ENCODE measurements at places on chromosomes 1 and 21.

- DNase-seq = no peak
These were observed 211.9 kb downstream of the AKT3 start for GRCh38 chr1:243638186-243638585.

DNA sequence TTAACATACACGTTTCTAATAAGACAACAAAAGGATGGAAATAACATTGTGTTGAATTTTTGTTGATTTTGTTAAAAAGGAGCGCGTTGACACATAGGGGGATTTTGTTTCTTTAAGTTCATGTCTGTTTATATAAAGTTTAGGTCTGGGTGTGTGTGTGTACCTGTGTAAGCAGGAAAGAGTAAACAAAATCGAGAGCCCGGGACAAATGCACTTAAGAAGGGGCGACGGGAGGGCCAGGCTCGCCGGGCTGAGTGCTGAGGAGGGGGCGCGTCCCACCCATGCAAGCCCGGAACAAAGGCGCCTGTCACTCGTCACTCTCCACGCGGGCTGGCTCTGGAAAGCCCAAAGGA is 28.8 kb upstream of the TRIM17 start:
- no peak for DNase-seq

- no peak for DNase-seq
These were observed 5.8 kb downstream of the RGS1 start for GRCh38 chr1:192581131-192581927.

GRCh38 chr1:32077451-32077850 is 4.7 kb downstream of the TMEM39B start:
- DNase-seq = no peak

DNA sequence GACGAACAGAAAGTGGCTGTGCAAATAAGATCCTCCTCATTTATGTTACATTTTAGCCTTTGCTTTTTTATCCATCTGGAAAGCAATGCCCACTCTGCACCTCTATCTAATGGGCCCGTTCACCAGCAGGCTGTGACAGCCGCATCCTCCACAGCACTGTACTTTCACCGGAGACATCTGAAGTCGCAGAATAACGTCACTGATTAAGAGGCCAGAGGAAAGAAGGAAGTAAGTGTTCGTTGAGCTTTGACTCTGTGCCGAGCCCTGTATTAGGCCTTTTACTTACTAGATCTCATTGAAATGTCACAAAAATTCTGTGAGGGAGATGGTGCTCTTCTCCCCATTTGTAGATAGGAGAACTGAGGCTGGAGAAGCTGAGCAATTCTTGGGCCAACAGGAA is 62.3 kb downstream of the KAZN start:
- no peak for DNase-seq

DNA sequence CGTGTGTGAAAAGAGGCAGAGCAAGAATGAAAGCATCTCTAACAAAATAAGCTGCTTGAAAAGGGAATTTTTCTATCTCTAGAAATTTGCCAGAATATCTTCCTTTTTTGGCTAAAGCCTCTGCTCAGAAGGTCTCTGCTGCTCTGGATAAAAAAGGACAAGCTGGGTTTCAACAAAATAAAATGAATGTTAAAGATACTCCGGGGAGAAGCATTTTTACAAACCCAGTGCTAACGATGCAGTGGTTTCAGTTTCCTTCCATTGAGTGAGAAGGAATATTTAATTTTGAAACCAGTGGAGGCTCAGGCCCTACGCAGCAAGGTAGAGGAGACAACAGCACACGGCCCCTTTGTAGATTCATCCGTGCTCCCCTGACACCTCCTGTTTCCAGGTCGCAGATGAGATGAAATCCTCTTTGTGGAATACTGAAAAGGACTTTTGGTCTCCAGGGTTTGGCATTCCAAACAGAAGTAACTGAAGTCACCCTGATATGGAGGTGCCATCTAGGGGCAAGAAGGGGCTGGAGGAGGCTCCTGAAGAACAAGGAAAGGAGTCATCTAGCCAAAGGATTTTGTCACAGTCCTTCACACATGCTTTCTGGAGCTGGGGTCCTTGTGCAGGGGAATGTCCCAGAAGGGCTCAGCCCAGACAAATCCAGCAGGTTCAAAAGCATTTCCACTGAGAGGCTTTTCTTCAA is 65.7 kb upstream of the SYT6 start:
- DNase-seq = peak; percentile 7

DNA sequence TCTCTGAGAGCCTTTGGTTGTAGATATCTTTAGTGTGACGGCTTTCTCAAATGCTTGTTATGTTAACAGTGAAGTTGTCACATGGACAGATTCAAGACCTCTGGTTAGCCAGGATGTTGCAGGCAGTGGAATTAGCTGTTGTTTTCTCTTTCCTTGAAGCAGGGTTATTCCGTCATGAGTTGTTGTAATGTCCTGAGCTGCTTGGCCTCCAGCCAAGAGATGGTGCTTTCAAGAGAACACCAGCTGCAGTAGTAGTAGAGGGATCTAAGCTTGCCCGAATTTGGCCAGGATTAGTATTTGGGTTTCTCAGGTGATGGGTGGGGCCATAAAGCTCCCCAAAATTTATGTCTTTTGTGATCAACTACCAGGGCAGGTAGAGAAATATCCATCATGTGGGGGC is 13.4 kb downstream of the KCNE1 start:
- no peak for DNase-seq

GRCh38 chr1:188228623-188229022 is 1399.9 kb downstream of the PLA2G4A start:
- DNase-seq = no peak

GRCh38 chr1:108533351-108534083 is 26.4 kb upstream of the EEIG2 start:
- DNase-seq = no peak

- no peak for DNase-seq
These were observed 10.4 kb upstream of the KLF18 start for GRCh38 chr1:44151808-44152207.

GRCh38 chr1:229685149-229685548 is 59.1 kb downstream of the URB2 start:
- no peak for DNase-seq

- DNase-seq = no peak
These were observed 13.8 kb downstream of the SRSF4 start for GRCh38 chr1:29167904-29168303.

DNA sequence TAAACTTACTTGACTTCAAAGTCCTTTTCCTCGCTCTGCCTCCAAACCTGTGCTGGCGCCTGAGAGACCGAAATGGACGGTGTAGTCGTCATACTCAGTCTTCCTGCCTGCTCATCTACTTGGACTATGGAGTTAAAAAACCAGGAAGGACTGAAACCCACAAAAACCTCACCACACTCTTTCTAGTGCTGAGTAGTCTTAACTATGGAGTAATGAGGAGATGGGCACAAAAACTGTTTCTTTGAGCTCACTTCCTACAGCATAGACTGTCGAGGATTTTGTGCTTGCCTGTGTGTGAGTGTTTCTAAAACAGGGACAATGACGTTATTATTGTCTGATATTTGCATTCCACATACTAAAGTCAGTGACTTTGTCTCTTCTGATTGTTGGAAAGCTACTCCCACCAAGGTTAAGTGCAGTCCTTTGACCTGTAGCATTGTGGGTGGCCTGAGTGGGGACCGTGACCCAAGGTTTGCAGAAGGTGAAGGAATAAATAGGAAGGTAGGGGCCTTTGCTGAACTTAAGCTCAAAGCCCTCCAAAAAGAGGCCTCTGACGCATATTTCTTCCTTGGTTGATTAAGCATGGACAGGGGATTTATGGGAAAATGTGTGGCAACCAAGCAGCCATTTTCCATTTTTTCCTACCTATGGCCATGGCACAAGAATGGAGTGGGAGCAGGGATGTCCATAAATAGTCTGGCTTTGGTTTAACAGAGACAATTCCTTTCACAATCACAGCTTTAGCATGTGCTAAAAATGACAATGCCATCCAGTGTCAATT is 109.6 kb downstream of the ZBTB18 start:
- no peak for DNase-seq

- DNase-seq = peak; percentile 95
These were observed at the start of gene MCL1 for GRCh38 chr1:150579110-150579944. Gene MCL1 (minus strand): TSS chr1:150579610. CDS start chr1:150579530, 80 bp downstream.

DNA sequence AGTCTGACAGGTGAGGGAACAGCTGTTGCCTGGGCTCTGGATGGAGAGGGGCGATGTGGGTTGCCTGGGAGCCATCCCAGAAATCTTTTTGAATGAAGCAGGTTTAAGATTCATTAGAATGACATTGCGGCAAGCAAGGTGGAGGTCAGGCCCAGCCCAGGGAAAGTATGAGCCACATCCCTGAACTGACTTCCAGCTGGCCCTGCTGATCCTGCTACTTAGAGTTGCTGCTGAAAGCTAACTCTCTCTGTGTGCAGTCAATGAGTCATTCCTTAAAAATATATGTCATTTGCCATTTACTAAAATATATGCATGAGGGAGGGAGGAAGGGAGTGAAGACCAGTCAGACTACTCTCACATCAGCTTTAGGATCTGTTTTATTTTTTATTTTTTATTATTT is 54.3 kb upstream of the RAB3GAP2 start:
- no peak for DNase-seq

DNA sequence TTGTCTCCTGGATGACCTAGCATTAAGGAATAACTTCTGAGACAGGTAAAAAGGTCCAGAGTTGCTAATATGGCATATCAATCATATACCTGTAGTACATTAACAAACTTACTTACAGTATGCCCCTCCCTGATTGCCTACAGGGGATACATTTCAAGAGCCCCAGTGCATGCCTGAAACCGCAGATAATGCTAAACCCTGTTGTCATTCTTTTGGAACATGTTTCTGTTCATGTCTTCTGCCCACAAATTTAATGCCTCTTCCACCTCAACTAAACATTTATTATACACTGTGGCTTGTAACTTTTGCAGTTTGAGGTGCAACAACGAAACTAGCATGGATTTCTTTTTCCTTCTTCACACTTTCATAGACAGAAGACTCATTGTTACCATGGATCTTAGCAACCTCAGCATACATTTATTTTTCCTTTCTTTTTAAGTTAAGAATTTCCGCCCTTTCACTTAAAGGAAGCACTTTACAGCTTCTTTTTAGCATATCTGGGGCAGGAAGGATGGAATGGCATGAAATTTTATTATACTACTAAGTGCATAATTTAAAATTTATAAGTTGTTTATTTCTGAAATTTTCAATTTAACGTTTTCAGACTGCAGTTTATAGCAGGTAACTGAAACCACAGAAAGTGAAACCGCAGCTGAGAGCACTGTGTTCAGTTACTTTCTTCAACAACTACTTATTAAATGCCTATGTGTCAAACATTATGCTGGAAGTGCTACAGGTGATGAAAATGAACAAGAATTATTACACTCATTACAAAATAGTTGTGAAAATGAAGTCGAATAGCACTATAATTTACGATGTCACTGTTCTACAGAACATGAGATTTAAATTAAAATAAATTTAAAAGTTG is 25.3 kb downstream of the F13B start:
- no peak for DNase-seq

GRCh38 chr21:34722684-34723300 is 54.0 kb downstream of the CLIC6 start:
- peak; percentile 16 for DNase-seq

GRCh38 chr1:187415065-187415464 is 586.3 kb downstream of the PLA2G4A start:
- DNase-seq = no peak

- no peak for DNase-seq
These were observed 47.3 kb upstream of the SSX2IP start for GRCh38 chr1:84737590-84737989.

GRCh38 chr1:64242895-64243756 is 39.7 kb downstream of the UBE2U start:
- DNase-seq = peak; percentile 30

DNA sequence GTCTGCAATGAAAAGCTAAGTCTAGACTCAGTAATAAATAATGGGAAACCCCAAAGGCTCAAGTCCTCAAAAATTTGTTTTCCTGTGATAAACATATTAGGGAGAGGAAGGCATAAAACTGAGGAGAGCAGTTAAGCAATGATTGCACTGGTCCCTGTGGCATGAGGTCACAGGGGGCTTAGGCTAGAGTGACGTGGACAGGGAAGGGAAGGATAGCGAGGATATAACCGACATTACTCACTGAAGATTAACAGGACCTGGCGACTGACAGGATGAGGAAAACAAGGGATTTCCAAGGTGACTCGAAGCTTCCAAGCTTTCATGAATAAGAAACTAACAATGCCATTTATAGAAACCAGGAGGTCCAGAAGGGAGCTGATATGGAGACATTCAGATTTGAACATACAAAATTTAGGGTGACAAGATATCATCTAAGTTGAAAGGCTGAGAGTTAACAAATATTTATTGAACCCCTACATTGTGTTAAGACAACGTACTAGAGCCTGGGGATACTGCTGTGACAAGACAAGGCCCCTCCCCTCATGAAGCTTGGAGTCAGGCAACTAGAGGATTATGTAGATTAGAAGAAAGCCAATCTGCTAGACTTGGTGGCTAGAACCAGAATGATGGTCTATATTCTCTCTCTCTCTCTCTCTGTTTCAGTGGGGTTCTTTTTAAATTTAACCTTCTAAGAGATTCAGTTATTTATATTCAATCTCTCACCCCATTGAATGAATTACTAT is 33.2 kb upstream of the PKN2 start:
- DNase-seq = no peak

DNA sequence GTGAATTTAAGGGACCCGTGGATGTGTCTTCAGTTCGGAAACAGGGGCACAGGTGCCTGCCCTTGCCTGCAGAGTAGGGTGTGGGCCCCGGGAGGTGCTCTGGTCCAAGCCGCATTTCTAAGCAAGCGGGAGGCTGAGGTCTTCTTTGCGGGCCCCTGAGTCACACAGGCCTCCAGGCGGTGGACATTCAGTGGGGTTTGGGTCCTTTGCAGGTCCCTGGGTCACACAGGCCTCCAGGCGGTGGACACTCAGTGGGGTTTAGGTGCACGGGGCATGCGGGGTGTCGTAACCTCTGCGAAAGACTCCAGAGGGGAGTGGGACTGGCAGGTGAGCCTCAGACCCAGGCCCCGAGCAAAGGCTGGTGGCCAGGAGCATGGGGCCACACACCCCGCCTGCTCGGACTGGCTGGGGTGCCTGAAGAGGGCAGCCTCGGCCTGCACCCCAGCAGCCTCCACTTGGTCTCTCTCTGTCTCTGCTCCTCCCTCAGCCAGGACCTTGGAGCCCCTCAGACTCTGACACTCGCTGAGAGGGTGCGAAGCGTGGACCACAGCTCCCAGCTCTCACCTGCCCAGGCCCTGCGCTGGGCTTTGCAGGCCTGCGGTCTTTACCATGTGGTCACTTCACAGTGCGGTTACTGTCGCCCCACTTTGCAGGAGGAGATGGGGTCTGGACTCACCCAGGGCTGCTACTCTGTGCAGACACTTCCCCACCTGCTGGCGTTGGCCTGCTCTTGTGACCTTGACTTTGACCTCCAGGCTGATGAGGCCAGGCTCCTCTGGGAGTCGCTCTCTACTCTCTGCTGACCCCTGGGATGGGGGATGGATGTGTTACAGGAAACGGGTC is 6.0 kb upstream of the AGPAT3 start:
- DNase-seq = no peak

DNA sequence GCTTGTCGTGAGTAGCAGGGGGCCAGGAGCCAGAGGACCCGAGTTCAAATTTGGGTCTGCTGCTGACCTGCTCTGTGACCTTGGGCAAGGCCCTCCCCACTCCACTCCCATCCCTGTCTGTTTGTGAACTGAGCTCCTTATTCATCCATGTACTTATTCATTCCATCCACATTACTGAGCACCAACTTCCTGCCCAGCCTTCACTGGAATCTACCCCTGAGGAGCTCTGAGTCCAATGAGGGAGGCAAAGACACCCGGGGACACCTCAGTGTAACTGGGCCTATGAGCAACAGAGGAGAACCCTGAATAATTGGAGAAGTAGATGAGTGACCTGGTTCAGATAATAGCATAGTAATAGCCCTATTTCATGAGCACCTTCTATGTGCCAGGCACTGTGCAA is 8.9 kb downstream of the BSND start:
- no peak for DNase-seq

Measured in small intestine (tissue), 16 donors.